ENCODE measurements at places on chromosomes 5 and 9.

DNA sequence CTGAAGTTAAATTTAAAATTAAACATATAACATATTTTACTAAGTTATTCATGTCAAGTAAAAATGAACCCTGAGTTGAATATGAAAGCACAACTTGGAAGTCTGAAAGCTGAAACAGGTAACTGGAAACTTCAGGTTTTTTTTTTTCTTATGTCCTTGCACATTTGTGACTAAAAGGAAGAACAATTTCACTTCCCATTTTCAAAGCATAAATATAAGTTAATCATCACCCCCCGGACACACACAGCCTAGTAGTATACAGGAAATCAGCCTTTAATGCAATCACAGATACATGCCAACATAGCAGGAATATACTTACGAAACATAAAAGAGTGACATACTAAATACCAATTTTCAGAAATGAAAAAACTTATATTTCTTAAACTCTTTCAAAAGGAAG, 225.9 kb downstream of the RFX3 start:
- no peak for DNase-seq

GRCh38 chr5:5419291-5420210, 2.9 kb upstream of the ICE1 start:
- no peak for DNase-seq

GRCh38 chr5:68729678-68730077, 364.1 kb upstream of the SLC30A5 start:
- no peak for DNase-seq

- no peak for DNase-seq
These were observed 524.5 kb upstream of the RGMB start for GRCh38 chr5:98248949-98249348.

DNA sequence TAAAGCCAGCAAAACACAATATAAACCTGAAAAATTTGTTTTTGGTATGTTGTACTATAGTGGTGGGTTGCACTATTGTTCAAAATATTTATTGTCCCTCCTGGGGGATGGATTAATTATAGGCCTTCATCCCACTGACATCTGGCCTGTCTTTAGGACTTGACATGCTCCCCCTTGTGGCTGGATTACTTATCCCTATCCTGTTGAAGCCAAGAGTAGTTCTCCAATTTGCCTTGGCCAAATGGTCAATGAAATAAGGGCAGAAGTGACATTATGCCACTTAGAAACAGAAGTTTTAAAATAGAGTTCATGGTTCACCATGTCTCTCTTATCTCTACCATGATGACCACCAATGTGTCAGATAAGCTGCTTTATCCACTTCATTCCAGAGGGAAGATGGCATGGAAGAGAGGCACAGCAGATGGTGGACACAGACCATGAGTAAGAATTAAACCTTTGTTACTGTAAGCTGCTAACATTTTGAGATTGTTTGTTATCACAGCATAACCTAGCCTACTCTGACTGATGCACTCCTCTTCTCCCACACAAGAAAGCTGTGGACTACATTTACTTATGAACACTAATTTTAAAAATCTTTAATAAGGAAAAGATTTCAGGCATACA, 29.2 kb upstream of the ARHGEF28 start:
- no peak for DNase-seq

DNA sequence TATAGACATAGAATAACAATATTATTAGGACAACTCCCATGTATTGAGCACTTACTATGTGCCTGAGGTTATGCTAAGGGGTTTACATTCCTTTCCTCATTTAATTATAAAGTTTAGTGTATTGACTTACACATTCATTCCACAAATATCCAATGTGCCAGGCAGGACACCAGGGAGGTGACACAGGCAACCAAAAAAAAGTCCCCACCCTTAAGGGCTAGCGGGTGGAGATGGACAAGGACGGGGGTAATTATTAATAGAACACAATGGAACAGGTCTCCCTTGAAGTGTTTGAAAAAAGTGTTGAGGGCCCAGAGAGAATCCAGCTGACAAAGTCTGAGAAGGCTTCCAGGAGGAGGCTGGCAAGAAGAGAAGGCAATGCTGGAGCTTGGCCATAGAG, 5.7 kb downstream of the TBC1D2 start:
- no peak for DNase-seq

- DNase-seq: no peak
These were observed 395 bp downstream of the DRD1 start for GRCh38 chr5:175443514-175444059.

DNA sequence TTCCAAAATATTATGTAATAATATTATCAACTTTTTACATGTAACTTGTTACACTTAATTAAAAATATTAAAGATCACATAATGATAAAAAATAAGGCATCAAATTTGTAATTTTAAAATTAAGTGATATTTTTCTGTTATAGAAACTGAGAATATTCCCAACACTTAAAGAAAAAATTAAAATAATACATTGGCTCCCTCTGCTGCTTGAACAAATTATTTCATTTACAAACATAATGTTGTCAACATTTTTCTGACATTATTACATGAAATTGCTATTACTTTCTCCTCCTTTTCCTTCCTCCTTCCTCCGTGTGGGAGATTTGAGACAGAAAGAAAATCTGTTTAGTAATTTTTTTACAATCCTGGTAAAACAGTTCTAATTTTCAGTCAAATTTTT, 42.3 kb downstream of the RNF180 start:
- no peak for DNase-seq

Measured in type B pancreatic cell (in vitro differentiated cells).